H54 (cell line): ENCODE measurements at places on chromosomes 13 and 19.

DNA sequence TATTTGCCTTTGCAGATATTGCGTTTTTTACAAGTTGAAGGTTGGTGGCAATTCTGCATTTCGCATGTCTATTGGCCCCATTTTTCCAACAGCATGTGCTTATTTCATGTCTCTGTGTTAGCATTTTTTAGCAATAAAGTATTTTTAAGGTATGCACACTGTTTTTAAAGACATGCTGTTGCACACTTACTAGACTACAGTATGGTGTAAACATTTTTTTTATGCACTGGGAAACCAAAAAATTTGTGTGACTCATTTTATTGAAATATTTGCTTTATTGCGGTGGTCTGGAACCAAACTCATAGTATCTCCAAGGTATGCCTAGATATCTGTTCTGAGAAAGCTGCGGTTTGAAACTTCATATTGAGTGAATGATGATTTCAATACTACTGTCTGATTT, 55.4 kb upstream of the RNF113B start:
- DNase-seq, result no peak

GRCh38 chr19:53657778-53658177, 26.0 kb downstream of the DPRX start:
- DNase-seq, result no peak

- DNase-seq, result no peak
These were observed 6.6 kb upstream of the CDX2 start for GRCh38 chr13:27975564-27976361.

- DNase-seq, result peak; percentile 19
These were observed 122.0 kb downstream of the OLFM4 start for GRCh38 chr13:53150568-53150967.

GRCh38 chr13:40190641-40191100, 475.8 kb downstream of the FOXO1 start:
- peak; percentile 13 for DNase-seq

DNA sequence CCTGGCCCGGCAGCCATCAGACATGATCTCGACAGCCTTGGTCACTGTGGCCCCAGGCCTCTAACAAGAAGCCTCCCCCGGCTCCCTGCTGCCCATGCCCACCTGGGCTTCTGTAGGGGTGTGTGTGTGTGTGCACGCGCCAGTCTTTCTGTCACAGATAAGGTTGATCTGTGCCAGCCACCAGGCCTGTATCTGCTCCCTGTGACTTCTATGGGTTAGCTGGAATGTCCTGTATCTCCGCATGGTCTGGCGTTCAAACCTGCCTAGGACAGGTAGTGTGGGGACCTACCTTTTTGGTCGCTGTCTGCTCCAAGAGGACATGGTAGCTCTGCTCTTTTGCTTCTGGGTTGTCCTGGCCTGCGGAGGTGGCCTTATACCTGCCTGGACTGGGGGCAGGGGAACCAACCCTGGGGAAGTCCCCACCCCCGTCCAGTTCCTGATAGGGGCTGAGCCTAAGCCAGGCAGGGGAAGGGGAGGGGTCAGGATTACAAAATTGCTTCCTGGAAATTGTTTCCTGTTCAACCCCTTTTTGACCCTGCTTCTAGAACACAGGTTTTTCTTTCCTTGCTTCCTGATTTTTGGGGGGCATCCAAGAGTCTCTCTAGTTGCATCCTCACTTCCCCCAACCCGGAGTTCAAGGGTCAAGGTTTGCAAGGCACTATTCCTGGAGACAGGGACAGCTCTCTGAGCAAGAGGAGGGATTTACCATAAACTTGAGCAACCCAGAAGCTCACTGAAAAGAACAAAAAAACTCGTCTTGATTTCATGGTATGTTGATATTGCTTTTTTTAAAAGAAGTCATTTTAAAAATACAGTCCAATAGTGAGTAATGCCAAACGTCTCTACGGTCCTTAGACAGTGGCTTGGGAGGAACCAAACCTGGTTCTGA, at the start of gene LRG1:
Gene LRG1 (minus strand): TSS at position 344 of the 889 bp plus-strand sequence. CDS start 23 bp downstream, at position 321.
- no peak for DNase-seq
